ENCODE measurements at places on chromosomes 7 and 10.
A peak's percentile ranks its signal among the peaks of the same experiment; 100 is the strongest.

- DNase-seq = no peak
These were observed 43.5 kb downstream of the LOXL4 start for GRCh38 chr10:98224509-98224908.

GRCh38 chr10:72124989-72125388 lies 36.6 kb upstream of the SPOCK2 start:
- no peak for DNase-seq

GRCh38 chr10:93904901-93905300 lies 11.1 kb downstream of the SLC35G1 start:
- peak; percentile 67 for DNase-seq

GRCh38 chr10:131358741-131359442 lies 47.4 kb upstream of the TCERG1L start:
- DNase-seq = no peak

GRCh38 chr10:78579995-78580394 lies 488.8 kb upstream of the ZMIZ1 start:
- DNase-seq = no peak

DNA sequence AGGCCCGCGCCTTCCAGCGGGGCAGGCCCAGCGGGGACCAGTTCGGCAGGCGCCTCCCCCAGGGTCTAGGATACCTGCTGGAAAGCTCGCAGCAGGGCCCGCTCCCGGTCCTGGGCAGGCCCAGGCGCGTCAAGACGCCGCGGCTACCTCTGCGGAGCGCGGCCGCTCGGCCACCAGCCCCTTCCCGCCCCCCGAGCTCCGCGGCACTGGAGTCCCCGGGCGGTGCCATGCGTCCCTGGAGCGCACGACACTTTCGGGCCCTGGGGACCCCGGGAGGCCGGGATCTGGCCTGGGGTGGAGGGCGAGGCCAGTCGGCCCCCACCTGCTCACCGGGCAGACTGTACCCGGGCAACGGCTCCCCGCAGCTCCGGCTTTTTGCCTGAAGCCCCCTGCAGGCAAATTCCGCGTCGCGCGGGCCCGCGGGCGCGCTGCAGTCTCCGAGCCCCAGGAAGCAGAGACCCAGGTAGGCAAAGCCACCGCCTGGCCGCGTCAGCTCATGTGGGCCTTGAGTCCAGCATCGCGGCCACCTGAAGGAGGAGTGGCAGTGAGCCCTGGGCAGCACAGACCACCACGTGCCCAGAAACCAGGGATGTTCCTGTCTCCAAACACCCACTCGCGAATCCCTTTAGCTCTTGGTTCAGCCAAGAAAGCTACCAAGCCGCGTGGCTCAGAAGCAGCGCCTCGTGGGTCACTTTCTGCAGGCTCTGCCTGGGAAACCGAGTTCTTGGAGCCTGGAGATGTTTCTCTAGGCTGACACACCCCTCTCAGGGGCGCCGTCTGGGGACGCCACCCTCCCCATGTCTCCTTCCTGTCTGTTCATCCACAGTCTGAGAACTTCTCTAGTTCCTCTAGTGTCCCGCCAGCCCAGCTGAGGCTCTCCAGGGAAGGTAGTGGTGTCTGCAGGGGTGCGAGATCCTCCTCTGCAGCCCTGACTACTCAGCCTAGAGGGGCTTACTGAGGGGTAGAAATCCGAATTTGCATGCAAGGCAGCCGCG lies 46.1 kb upstream of the APBB1IP start:
- DNase-seq = no peak

GRCh38 chr10:53140506-53140905 lies 367.9 kb upstream of the MBL2 start:
- DNase-seq = no peak

DNA sequence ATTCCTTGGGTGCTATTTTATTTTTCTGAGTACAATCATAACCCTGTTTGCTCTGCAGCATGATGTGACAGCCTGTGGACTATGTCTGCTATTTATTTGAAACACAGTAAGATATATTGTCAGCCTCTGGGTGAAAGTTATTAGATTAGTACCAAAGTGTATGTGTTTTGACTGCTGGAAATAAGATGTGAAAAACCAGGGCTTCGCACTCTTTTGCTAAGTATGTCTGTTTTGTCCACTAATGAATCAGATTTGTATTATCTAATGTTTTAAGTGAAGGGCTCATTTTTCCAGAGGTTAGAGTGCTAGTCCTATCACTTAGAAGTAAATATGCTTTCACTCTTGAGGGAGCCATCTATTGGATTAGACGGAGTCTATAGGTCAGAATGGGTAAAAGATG lies 569.8 kb upstream of the FZD8 start:
- no peak for DNase-seq

- no peak for DNase-seq
These were observed 34.1 kb downstream of the NUDT1 start for GRCh38 chr7:2276107-2276506.

- no peak for DNase-seq
These were observed 10.5 kb upstream of the ZMIZ2 start for GRCh38 chr7:44738051-44738723.

GRCh38 chr10:34169131-34169530 lies 646.0 kb downstream of the PARD3 start:
- no peak for DNase-seq

DNA sequence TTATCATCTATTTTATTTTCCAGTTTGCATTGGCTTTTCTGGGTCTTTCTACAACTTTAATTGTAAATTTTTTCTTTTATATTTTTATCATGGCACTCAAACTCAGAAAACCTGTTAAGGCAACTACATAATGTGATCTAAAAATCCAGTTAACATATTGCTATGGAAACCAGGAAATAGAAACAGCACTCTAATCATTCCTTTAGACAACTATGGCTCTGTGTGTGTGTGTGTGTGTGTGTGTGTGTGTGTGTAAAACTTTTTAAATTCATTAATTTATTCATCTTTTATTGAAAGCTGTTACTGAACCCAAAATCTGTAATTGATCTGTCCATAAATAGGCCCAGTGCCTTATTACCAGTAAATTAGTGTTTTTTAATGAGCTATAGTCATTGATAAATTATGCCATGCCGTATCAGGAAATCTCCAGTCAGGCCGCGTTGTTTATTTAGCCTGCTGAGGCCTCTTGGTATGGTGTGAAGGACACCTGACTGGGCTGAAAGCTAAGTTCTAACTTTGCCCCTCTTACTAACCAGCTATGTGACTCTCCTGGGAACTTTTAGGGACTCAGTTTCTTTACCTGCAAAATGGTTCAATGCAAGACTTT lies 1.5 kb upstream of the MET start:
- no peak for DNase-seq

- DNase-seq = no peak
These were observed 158.0 kb downstream of the CACNB2 start for GRCh38 chr10:18298256-18298655.

DNA sequence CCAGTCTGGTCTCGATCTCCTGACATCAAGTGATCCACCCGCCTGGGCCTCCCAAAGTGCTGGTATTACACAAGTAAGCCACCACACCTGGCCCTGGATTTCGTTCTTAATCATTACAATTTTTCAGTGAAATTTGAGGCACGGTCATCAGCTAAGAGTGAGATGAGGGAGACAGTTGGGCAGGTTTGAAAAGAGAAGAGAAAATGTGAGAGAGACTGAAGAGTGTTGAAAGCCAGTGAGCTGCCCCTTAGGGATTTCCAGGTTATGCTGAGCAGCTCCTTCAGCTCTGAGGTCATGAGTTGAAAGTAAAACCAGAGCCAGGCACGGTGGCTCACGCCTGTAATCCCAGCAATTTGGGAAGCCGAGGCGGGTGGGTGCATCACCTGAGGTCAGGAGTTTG lies 5.9 kb upstream of the UPF2 start:
- no peak for DNase-seq

DNA sequence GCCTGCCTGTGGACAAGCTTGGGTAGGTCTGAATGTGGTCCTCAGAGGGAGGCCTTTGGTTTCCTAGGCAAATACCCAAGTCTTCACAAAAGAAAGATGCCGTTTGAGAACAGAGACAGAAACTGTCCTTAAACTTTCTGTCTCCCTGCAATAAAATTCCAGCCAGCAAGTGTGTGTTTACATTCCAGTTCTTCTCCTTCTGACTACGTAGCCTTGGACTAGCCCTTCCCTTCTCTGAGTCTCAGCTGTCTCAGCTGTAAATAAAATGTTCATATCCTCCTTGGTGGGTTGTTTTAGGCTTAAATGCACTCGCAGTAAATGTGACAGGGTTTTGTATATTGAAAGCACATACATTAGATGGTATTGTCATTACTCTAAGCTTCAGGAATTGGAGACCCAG lies 561.2 kb upstream of the MKI67 start:
- no peak for DNase-seq

GRCh38 chr7:23105086-23105643 lies 420 bp upstream of the KLHL7 start:
- DNase-seq = no peak

DNA sequence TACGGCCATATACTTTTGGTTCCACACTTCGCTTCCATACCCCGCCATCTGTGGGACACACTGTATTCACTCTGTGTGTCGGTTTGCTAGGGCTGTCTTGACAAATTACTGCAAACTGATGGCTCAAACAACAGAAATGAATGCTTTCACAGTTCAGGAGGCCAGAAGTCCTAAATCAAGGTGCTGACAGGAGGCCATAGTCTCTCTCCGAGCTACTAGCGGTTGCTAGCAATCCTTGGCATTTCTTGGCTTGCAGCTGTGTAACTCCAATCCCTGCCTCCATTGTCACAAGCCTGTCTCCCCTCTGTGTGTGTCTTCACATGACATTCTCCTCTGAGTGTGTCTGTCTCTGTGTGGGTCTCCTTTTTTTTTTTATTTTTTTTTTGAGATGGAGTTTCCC lies 28.9 kb upstream of the BMPR1A start:
- no peak for DNase-seq

- no peak for DNase-seq
These were observed 240.3 kb downstream of the SEC23IP start for GRCh38 chr10:120132811-120133210.

GRCh38 chr7:121075952-121076349 lies 87.4 kb downstream of the CPED1 start:
- DNase-seq = no peak

DNA sequence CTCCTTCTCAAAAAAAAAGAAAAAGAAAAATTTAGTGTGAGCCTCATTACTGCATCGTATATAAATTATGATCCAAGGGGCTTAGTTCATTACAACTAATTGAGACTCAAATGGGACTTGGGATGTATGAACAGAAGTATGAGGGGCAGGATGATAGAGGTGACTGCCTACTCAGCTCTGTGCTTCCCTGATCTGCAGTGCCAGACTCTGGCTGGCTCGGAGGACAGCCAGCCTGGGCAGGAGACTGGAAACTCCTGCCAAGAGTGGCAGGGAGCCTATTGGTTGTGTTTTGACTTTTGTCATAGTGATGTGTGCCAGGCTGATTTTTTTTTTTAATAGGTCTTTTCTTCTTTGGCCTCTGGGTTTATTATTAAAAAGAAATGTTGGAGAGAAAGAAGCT lies 73.8 kb upstream of the GTF2IRD1 start:
- DNase-seq = peak; percentile 85

DNA sequence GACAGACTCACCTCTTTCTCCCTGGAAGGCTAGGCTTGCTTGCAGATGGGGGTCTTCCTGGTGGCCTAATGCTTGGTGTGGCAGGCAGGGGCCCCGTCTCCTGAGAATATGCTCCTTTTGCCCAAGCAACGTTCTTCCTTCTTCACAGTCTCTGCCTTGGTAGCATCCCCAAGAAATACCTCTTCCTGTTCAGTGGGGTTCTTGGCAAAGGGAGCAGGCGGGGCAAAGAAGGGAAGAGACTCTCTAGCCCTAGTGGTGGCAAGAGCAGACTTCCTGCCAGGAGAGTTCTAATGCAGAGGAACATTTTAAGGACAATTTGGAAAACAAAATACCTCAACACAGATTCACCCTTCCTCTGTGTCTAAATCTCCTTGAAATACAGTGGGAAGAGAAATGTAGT lies at the start of gene CLEC5A:
Gene CLEC5A, minus strand, starts transcription at position 179 of the 400 bp plus-strand sequence. CDS start 682 bp downstream, outside the sequence.
- no peak for DNase-seq

GRCh38 chr7:3825491-3825890 lies 524.4 kb downstream of the SDK1 start:
- DNase-seq = no peak

- no peak for DNase-seq
These were observed 428.1 kb downstream of the CNTNAP2 start for GRCh38 chr7:146544748-146545147.

DNA sequence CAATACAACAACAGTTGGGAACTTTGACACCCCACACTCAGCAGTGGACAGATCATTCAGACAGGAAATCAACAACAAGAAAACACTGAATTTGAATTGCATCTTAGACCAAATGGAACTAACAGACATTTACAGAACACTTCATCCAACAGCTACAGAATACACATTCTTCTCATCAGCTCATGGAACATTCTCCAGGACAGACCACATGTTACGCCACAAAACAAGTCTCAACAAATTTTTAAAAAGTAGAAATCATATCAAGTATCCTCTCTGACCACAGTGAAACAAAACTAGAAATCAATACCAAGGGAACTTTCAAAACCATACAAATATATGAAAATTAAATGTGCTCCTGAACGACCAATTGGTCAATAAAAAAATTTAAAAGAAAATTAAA lies 212.3 kb downstream of the DNAJC1 start:
- DNase-seq = no peak

DNA sequence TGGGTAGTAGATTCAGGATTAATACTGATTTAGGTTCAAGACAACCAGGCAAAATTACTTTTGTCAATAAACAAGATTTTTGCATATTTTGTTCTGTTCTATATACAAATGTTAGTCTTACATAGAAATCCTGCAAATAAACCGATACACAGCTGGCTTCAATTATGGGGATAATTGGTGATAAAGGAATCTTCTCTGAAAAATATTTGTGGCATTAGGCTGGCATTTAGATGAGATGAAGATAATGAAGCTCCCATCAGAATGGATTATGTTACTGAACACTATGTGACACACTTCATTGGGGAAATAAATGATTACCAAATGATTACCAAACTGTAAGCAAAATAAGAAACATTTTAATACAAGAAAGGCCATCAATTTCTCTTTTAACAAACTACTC lies 65.8 kb downstream of the NT5C2 start:
- no peak for DNase-seq

DNA sequence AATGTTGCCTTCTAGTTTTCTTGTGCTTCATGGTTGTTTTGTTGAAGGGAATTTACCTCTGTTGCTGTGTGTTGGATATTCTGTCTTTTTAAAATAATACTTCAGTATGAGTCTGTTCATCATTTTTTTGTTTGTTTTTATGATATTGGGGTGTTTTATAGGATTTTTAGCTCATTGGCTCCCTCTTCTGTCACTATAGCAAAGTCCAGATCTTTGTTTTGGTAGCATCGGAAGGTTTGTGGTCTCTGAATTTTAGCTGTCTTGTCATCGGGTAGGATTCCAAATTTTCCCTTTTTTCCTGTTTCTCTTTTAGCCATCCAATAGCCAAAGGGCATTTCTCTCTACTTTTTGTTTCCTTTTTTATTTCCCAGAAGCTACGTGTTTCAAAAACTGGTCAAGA lies 91.4 kb downstream of the EXOC4 start:
- DNase-seq = no peak

- DNase-seq = no peak
These were observed 50.1 kb upstream of the RHOBTB1 start for GRCh38 chr10:60994128-60994527.

DNA sequence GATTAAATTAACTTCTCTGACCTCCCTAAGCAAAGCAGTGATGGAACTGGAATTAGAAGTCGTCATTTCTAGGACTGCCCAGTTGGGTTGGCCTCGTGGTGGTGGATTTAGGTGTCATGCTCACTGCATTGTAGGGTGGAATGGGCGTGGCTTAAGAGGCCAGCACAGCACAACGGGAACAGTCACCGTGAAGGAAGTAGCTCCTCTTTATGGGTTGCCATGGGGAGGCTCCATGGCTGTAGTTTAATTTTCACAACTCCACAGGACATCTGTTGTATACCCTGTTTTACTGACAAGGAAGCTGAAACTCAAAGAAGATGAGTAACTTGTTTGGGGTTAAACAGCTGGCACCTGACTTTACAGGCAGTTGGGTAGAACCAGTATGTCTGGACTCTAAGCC lies 208.3 kb downstream of the CELF2 start:
- peak; percentile 83 for DNase-seq
